ENCODE measurements at places on chromosomes 11 and 22.

DNA sequence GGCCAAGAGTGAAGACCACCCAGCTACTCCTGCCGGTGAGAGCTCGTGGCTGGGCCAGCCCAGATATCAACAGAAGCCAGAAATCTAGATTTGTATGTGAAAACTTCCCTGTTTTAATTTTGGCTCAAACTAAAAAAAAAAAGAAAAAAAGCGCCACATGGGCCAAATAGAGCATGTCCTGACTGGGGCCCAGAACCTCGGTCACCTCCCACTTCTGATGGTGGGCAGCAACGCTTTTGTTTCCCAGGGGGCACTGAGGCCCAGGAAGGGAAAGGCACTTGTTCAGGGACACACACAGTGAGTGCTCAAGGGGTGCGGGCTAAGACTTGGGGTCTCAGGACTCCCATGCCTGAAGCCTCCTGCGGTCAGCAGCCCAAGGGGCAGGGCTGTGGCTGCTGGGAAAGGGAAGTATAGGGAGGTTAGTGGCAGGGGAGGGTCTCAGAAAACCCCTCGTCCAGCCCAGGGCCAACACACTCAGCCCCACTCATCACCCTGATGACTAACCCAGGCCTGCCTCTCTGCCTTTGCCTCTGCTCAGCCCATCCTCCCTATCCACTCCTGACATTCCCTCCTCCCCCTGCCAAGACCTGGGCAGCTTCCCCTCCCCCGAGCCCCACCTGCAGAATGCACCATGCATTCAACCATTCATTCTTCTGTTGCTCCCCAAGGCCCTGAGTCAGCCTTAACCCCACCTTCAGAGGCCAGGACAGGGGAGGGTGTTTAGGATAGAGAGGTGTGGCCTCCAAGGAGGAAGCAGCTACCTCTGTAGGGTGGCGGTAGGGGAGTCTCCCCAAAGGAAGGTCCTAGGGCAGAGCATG, 30.0 kb upstream of the TCF20 start:
- H3K4me1 ChIP-seq = peaks cover 36% of the 10 kb centered on the region
- no peaks in the 10 kb centered on the region for H3K36me3 ChIP-seq
- H3K27ac ChIP-seq = no peak overlapping the region

DNA sequence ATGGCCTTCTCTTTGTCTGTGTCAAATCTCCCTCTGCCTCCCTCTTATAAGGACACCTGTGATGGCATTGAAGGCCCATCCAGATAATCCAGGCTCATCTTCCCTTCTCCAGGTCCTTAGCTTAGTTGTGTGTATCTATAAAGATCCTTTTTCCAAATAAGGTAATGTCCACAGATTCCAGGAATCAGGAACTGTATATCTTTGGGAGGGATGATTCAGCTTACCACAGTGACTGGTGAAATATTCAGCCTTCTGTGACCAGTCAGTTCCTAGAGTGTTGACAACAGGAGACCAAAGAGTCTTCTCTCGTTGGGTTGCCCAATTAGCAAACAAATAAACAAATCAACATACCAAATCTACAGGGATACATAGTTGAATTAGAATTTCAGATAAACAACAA, 175.8 kb downstream of the MPPED1 start:
- peaks cover 3% of the 10 kb centered on the region for H3K27me3 ChIP-seq
- peaks cover 12% of the 10 kb centered on the region for H3K36me3 ChIP-seq
- DNase-seq = no peak
- H3K4me3 ChIP-seq = no peak overlapping the region
- H3K27ac ChIP-seq = no peak overlapping the region

DNA sequence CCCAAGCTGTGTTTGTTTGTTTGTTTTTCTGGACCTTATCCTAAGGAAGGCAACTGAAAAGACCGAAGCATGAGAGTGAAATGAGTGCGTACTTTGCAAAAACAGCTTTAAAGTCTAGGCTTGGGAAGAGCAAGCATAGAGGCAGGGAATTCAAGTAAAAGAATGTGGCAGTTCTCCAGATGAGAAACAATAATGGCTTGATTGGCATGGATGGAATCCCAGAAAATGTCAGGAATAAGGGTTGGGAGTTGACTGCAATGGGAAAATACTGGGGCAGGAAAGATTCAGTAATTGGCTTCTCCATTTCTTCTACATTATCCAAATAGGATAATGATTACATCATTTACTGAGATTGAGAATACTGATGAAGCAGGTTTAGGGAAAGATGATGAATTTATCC, 17.5 kb downstream of the SAAL1 start:
- no peak overlapping the region for H3K27ac ChIP-seq
- no peak for DNase-seq
- no peak overlapping the region for H3K4me3 ChIP-seq
- no peaks in the 10 kb centered on the region for H3K27me3 ChIP-seq

DNA sequence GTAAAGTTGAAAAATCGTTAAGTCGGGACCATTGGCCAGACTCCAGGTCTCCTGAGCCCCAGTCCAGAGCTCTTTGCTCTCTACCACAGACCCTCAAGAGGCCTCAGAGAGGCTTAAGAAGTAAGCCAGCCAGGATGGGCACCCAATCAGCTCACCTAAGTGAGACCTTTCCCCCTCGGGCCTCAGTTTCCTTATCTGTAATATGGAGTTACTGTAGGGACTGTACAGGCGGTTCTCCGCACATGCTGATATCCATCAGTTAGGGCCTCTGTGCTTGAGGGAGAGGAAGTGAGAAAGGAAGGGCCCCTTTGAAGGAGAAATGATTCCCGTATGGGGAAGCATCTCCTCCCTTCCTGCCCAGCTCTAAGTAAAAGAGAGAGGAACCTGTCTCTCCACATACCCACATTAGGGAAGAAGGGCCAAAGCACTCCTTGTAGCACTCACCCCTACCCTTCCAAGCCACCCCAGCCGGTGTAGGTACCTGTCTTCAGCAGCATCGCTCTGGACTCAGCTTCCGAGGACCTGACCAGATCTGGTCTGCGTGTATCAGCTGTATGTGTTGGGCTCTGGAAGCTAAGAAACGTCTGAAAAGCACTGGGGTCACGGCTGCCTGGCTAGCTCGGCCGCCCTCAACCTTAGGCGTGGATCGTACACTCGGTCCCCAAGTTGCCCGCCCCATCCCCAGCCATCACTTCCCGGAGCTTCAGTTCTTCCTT, 653 bp downstream of the NAGA start:
- peaks cover 7% of the 10 kb centered on the region for H3K36me3 ChIP-seq
- no peaks in the 10 kb centered on the region for H3K27me3 ChIP-seq
- H3K4me1 ChIP-seq = peaks cover 32% of the 10 kb centered on the region
- peak overlapping the region; percentile 93 for H3K27ac ChIP-seq

DNA sequence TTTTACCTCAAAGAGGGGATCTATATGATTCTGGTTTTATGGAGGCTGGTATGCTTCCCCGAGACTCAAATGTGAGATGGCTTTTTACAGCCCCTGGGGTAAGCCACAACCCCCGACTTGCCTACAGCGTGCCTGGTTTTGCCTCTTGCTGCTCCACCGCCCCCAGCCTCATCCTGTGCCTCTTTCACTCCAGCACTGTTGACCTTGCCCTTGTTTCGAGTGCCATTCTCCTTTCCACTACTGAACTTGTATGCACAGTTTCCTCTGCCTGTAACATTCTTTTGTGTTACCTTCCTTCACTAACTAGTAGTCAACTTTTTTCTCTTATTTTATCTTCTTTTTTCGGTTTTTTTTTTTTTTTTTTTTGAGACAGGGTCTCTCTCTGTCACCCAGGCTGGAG, 219.0 kb upstream of the ZBED5 start:
- no peaks in the 10 kb centered on the region for H3K27me3 ChIP-seq
- no peaks in the 10 kb centered on the region for H3K36me3 ChIP-seq
- DNase-seq = no peak
- no peak overlapping the region for H3K4me3 ChIP-seq
- H3K27ac ChIP-seq = no peak overlapping the region
- H3K4me1 ChIP-seq = peaks cover 14% of the 10 kb centered on the region

DNA sequence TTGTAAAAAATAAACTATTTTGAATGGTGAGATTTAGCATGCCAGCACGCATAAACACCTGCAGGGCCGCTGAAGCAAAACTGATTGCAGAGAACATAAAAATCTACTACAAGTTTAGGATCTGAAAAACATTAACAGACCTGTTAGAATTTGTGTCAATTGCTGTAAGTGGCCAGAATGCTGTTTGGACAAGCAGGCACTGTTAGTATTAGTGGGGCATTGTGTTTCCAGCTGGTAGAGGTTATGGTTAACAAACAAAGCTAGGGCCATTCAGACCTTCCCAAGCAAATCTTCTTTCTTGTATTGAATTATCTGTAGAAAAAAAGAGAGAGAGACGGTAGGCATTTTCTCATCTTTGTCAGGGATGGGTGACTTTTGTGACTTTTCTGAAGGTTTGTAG, 57.6 kb upstream of the OLFML1 start:
- peaks cover 9% of the 10 kb centered on the region for H3K4me1 ChIP-seq
- no peak for DNase-seq
- H3K4me3 ChIP-seq = no peak overlapping the region
- H3K36me3 ChIP-seq = no peaks in the 10 kb centered on the region
